ENCODE measurements at places on chromosomes 5 and 9.

DNA sequence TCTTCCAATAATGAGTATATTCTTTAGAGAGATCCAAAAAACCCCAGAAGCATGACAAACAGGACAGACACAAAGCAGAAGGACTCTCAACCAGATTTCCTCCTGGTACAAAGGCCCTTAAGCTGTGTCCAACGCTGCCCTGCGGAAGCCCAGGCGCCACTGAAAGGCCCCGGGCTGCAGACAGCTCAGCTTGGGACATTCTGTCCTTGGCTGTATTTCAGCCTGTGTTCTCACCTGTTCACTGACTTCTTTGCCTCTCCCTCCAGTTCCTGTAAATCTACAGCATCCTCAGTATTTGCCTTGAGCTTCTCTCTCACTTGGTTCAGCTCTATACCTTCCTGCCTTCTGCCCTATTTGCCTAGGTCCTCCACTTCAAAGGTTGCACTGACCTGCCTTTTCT lies 96.5 kb downstream of the SH3TC2 start:
- DNase-seq = no peak

GRCh38 chr5:162796507-162796906 lies 640.9 kb upstream of the CCNG1 start:
- DNase-seq = no peak

DNA sequence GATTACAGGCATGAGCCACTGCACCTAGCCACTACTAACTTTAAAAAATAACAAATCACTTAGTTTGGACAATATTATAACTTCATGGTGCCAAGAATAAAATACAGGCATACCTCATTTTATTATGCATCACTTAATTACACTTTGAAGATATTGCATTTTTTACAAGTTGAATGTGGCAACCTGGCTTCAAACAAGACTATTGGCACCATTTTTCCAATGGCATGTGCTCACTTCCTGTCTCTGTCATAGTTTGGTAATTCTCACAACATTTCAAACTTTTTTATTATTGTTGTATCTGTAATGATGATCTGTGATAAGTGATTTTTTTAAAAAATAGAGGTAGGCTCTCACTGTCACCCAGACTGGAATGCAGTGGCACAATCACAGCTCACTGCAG lies 49.9 kb upstream of the ERBIN start:
- DNase-seq = no peak

DNA sequence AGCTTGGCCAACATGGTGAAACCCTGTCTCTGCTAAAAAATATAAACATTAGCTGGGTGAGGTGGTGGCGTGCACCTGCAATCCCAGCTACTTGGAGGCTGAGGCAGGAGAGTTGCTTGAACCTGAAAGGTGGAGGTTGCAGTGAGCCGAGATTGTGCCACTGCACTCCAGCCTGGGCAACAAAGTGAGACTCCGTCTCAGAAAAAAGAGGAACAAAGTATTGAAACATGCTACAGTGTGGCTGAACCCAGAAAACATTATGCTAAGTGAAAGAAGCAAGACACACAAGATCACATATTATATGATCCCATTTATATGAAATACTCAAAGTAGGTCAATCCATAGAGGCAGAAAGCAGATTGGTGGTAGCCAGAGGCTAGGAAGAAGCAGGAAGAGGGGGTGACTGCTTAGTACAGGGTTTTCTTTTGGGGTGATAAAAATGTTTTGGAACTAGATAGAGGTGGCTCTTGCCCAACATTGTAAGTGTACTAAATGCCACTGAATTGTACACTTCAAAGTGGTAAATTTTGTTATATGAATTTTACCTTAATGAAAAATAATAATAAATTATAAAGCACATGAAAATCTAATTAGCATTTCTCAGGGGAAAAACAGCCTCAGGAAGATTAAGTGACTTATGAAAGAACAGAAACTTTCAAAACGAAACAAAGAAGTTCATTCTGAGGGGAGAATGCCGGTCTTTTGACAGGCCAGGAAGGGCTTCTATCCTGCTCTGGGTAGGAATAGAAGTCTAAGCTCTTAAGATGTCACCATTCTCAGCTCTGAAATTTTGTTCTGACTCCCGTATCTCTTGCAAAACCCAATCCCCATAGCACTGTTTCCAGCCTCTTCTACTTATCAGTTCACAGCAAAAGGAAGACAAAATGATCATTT lies 161.1 kb upstream of the TBCA start:
- DNase-seq = no peak

- DNase-seq = no peak
Measured at GRCh38 chr5:35143841-35144240, 86.4 kb downstream of the PRLR start.

DNA sequence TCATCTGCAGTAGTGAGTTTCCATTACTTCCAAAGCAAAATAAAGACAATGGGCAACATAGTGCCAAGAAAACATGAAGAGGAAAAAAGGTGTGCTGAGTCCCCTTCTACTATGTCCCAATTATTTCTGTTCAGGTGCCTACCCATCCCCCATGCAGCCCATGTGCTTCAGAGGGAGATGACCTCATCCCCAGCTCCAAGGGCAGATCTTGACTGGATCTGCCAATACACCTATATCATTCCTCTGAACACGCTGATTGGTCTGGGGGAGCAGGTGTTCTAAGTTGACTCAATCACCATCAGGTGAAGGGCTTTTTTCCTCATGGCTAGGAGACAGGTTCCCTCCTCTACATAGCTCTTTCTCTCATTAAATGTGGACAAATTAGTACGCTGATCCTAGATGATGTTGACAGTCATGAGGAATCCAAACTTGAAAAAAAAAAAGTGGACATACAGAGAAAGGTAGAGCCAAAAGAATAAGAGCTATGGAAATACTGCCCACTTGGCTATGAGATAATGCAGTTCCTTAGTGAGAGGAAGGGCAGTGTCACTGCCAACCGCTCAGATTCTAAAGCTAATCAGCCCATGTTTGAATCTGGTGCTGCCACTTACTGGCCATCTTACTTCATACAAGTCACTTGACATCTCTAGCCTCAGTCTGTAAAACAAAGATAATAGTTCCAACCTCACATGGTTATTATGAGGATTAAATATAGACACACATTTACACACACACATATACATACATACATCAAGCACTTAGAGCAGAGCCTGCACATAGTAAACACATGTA lies 23.1 kb downstream of the PRELID2 start:
- no peak for DNase-seq

DNA sequence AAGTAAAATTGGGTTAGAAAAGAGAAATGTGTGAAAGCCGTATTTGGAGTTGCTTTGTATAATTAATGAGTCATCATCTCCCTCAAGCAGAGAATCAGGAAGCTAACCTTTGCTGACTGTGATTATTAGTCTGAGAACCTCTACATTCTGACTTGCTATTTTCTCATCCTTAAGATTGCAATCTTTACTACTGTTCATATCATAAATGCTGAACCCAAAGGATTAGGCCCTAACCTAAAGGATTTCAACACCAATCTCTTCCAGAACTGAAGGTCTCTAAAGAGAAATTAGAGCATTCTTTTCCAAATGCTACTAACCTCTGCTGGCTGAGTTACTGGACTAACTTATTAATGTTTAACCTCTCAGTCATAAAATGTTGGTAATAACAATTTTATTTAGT lies 538.1 kb upstream of the MEF2C start:
- DNase-seq = no peak

- DNase-seq = no peak
Measured at GRCh38 chr5:78549043-78549442, 99.5 kb downstream of the LHFPL2 start.

All from memory B cell (primary cell).